Right ventricle myocardium superior (tissue), 1 donor: ENCODE measurements at places on chromosomes 16 and 17. TPM values are rescaled to one million over a fixed set of nuclear protein-coding genes. Genes with fewer than 3 reads are reported as not detected.

DNA sequence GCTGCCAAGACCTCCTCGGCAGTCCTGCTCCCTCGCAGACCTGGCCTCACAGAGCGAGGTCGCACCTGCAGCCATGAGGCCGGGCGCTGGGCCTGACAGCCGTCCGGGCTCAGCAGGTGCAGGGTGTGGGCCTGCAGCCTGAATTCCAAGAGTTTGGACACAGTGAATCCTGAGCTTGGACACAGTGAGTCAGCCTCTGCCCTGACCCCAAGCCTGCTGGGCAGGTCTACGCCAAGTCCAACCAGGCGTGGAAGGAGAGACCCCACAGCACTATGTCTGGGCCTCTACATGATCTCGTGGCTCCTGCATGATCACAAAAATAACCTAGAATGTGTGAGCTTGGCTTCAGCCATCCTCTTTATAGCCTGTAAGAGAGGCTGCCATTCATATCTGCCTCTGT, 121.0 kb downstream of the C16orf95 start:
- no peak for DNase-seq

DNA sequence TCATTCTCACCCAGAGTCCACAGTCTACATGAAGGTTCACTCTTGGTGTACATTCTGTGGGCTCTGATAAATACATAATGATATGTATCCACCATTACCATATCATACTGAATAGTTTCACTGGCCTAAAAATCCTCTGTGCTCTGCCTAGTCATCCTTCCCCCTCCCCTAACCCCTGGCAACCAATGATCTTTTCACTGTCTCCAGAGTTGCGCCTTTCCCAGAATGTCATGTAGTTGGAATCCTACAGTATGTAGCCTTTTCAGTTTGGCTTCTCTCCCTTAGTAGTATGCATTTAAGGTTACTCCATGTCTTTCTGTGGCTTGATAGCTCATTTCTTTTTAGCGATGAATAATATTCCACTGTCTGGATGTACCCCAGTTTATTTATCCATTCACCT, 101.3 kb downstream of the NOG start:
- DNase-seq = no peak

DNA sequence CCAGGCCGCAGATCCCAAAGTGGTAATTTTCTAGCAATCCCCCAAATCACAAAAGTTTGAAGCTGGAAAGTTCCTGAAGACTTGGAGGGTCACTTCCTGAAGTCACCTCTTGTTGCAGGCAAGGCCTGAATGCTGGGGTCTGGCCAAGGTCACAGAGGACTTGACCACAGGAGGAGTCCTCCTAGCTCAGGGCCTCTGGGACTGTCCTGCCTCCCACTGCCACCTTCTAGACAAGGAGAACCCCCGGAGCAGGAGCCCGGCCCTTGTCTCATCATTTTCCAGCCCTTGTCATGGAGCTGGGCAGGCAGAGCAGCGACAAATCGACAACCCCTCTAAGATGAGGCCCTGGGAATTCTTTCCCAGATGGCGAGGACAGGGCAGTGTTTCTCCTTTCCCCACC, 330 bp downstream of the CDH16 start:
- no peak for DNase-seq

DNA sequence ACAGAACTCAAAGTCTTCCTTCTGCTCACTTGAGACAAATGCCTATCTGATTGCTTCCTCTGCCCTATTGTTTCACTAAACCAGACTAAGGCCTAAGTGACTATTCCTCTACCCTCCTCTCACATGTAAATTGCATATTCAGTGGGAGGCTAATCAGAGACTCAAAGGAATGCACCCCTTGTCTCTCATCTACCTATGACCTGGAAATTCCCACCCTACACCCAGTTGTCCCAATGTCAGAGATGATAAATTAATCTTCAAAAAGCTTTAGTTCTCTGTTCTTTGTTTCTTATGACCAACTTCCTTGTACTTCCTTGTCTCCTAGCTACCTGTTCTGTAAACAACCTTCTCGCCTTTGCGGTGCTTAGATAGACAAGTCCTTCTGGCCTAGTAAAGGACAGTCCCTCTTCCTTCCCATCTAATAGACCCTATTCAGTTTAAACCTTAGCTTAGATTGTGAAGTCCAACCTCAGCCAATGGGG, 76.0 kb downstream of the EMP2 start:
- DNase-seq = no peak

Gene CCDC200
- not detected for total RNA-seq

DNA sequence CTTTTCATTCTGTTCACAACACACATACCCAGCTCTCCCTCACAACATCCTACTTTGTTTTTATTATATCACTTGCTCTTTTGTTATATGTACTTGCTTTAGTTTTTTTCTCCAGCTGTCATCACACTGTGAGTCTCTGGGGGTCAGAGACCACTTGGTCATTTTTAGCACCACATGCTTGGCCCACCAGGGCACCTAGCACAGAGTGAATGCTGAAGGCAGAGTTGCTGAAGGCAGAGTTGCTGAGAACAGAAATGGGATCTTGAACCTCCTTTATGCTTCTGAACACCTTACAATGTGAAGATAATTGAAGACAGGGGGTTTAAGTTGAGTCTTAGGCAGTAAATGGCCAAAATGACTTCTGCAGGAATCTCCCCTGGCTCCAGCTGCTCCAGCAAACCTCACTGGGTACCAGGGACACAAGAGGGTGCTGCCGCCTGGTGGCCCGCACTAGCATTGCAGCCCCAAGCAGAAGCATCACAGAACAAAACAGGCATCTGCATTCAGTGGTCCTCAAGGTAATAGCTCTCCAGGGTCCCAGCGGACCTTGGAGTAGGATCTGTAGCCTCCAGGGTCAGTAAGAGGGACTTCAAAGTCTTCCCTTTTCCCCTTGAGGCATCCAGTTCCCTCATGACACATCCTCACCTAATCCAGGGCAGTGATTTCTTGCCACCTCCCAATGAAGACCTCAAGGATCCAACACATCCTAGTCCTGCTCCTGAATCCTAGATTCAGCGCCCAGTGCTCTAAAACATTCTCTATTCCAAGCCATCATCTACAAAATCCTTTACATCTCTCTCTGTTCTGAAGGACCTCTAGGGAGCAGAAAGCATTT, 1972.6 kb downstream of the TP53TG3F start:
- DNase-seq = no peak
